ENCODE measurements at places on chromosomes 2 and 18.

- DNase-seq = no peak
Observed at GRCh38 chr2:191391171-191391570, 146.0 kb downstream of the MYO1B start.

DNA sequence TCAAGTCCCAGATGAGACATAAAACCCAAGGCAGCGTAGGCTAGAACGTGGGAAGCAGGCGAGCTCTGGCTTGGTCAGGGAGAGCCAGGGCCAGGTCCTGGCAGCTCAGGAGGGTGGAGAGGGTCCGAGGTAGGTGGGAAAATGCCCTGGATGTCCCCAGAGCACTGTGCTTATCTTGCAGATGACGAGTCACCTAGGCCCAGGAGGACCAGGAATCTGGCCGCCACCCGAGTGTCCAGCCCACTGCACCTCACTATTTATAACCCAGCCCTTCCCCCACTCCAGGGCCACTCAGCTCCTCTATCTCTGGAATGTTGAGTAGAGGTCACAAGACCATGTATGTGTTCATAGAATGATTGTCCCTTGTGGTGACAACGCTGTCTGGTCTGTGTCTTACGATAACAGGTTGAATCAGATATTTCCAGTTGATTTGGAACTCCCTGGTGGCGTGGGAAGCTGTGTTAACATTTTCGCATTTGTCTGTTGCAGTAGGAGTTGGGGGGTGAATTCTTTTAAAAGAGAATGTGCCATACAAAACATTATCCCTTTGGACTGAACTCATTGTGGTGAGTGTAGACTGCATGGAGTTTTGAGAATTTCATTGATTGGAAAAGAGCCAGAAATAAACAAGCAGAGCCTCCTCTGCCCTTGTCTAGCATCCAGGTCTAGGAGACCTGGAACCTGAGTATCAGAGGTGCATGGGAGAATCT lies 47.5 kb downstream of the EMILIN2 start:
- DNase-seq = no peak

- no peak for DNase-seq
Observed at GRCh38 chr2:204881655-204882054, 336.4 kb downstream of the PARD3B start.

GRCh38 chr2:175535631-175536030 lies 354.1 kb upstream of the ATP5MC3 start:
- DNase-seq = no peak

DNA sequence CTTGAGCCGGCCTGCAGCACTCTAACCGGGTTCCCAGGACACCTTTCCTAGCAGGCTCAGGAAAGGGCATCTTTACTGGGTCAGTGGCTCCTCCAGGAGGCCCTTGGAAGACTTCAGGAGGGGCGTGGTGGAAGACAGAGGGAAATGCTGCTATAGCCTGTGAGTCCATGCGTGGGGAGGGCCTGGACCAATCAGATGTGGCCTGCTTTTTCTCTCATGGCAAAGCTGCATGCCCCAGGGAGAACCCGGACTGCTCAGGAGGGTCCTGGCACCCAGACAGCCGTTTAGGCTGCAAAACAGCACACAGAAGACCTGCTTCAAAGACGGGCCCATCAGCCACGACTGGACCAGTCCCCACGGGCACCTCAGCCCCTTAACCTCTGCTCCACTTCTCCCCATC lies 84.4 kb downstream of the EIPR1 start:
- DNase-seq = no peak

GRCh38 chr2:119523952-119524694 lies at the start of gene SCTR:
Gene SCTR (minus strand): TSS chr2:119524483. CDS start chr2:119524226, 257 bp downstream.
- DNase-seq = no peak

DNA sequence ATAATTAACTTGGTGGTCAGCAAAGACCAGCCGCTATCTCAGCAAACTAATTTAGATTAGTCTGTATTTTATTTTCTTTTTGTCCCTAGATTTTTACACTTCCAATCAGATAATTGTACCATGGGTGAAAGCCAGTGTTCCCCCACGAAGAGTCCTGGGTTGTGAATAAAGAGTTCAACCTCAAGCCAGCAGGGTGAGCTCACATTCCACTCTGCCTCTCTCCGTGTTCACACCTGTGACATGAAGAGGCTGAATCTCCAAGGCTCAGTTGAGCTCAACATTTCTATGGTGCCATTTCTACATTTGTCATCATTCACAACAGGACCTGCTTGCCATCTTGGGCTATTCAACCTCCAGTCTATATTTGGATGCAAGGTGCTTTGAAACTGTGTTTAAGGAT lies 771.5 kb downstream of the GALR1 start:
- DNase-seq = no peak

- DNase-seq = no peak
Observed at GRCh38 chr2:2879781-2880180, 497.8 kb downstream of the EIPR1 start.

GRCh38 chr2:217121565-217121964 lies 261.7 kb upstream of the TNP1 start:
- no peak for DNase-seq

DNA sequence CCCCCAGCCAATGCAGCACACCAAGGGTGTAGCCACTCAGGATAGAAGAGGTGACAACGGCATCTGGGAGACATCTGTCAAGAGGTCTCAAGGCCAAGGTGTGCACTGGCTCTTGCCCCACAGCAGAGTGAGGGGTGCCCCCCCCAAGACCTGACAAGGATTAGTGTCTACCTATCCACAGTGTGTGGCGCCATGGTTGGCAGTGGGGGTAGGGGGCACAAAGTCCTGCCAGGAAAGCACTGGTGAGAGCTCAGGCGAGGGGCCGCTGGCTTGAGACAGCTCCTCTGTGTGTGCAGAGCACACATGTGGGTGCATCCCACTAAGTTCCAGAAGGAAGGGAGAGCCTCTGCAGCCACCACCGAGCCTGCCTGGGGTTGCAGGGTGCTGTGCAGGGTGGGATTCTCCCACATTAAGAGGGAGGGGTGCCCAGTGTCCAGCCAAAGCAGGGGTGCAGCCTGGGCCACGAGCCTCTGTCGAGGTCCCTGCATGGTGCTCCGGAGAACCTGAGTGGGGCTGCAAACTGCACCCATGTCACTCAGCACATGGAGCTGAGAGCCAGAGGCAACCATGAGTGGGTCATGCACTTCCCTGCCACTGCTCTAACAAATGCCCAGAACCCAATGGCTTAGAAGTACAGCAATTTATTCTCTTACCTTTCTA lies 311.2 kb upstream of the HDAC4 start:
- DNase-seq = no peak

DNA sequence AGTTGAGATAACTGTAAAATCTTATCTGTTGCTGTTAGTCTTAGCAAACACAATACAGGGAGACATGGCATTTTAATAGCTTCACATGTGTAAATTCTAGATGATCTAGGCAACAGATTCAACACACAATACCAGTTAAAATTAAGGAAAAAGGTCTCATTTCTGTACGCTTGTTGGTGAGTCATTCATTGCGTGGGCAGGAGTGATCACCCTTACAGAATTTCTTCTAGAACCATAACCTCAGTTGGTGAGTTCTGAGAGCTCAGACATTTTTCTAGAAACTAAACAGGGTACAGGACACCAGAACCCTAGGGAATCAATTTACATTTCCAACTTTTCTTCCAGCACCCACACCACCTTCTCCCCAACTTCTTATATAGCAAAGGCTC lies 81.9 kb downstream of the SLC8A1 start:
- no peak for DNase-seq

DNA sequence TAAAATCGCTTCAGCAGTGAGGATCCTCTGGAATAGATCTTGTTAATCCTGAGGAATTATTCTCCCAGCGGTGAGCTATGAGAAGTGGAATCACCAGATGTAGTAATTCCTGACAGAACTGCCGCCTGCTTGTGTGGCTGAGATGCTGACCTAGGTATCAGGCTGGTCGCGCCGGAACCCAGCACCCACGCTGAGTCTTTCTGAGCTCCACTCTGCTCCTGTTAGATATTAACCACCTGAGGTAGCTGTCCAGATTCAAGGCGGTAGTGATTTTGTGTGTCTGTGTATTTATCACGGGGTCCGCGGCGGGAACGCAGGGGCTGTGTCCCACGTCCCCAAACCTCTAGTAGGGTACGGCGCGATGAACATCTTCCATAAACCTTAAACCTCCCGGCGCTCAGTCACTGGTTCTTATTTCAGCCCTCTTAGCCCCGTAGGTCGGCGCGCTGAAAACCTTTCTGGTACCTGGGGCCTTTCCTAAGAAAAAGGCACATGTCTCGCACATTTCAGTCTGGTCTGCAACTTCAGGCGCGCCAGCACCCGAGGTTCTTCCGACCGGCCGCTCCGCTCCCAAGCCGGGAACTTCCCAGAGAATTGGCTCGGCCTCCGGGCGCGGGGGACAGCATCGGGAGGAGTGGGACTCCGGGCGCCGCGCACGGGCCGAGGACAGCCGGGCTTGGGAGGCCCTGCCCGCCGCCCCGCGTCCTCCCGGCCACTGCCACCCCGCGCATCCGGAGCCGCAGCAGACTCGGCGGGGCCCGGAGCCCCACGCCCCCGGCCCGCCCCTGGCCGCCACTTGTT lies 542 bp upstream of the CNNM3 start:
- no peak for DNase-seq

DNA sequence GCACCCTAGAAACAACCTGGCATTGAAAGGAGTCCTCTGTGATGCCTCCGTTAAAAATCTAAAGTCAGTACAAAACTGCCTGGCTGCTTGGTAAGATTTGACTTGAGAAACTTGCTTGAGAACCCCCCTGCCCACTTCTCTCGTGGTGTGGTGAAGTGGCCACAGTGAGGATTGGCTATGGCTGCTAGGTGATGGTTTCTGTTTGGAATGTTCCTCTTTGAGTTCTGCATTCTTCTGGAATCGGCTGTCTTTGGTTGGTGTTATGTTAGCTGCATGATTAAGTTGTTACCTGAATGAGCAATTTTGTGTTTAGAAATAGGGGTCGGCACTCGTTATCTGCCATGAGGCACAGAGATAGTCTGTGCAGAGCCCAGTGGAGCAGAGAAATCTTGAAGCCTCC lies 21.7 kb upstream of the SAG start:
- no peak for DNase-seq

DNA sequence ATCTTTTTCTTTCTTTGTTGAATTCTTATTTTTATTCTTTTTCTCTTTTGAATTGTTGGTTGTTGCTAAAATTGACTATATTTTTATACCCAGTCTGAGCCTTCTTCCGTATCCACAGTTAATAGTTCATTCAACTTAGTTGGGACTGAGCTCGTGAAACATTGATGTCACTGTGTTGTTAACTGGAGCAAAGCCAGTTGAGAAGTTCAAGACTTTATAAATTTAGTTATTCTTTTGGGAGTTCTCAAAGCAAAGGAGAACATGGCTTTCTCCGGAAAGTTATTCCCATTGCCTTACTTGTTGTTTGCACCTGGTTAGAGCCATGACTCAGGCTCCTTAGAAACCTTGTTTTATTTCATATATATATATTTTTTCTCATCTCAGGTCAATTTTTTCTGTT lies 8.8 kb downstream of the CTLA4 start:
- DNase-seq = no peak

DNA sequence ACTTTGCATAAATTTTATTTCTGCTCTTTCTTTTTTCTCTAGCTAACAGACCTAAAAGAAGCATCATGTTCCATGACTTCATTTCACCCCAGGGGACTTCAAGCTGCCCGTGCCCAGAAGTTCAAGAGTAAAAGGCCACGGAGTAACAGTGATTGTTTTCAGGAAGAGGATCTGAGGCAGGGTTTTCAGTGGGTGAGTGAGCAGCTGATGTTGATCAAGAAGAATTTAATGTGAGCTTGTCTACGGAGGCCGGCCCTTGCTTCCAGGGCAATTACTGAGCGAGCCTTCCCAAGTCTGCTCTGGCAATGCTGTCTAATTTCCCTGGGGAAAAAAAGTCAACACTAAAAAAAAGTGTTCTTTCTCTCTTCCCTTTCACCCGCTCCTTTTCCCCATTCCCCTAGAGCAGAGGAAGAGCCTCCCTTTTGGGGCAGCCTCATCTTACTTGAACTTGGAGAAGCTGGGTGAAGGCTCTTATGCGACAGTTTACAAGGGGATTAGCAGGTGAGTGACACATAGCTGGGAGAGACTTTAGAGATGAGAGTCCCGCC lies 1.2 kb downstream of the CDK15 start:
- no peak for DNase-seq

- no peak for DNase-seq
Observed at GRCh38 chr2:153808679-153809078, 63.0 kb upstream of the GALNT13 start.

DNA sequence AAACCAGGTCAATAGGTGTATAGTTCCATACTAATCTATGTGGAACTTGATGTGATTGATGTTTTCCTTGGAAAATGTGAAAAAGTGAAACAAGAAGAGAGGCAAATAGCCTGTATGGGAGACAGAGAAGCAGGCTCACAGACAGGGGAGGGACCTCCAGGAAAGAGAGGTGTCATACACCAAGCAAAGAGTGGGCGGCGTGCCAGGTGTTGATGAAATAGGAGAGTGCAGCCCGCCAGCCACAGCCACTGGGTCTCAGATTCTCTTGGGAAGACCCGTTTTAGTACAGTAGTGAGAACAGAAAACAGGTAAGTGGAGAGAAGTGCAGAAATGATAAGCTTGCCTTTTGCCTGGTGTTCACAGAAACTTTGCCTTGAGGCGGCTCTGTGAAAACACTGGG lies 301.9 kb downstream of the ZNF407 start:
- DNase-seq = no peak

DNA sequence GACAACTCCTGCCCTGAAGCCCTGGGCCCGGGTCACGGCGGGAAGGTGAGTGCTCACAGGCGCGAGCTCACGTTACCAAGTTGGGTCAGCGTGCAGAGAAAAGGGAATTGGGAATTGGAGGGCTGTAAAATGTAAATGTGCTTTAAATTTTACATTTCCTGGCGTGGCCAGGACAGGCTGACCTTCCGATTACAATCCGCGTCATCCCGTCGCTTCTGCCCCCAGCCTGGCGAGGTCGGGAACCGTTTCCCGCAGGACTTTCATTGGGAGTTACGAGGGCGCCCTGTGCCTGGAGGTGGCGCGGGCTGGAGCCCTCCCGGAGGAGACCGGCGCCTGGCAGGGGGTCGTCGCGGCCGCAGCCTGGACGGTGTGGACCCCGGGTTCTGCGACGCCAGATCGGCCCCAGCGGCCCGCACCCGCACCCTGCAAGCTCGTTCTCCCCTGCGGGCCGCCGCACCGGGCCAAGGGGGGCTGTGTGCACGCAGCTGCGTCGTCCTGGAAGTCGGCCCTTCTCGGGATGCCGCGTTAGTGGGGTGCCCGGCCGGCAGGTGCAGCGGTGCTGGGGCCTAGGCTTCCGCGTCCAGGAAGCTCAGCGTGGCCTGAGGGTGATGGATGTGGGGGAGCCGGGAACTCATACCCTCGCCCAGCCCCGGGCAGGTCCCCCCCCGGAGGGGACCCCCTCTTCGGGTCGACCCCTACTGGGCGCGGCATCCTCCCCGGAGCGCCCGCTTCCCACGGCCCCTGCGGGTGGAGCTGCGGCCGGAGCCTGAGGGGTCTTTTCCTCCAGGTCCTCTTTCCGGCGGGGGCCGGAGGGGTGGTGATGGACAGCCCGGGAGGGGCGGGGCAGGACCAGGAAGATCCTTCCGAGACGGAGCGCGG lies 63.9 kb downstream of the LRRFIP1 start:
- DNase-seq = no peak

GRCh38 chr2:128466776-128467175 lies 148.1 kb upstream of the HS6ST1 start:
- DNase-seq = no peak

DNA sequence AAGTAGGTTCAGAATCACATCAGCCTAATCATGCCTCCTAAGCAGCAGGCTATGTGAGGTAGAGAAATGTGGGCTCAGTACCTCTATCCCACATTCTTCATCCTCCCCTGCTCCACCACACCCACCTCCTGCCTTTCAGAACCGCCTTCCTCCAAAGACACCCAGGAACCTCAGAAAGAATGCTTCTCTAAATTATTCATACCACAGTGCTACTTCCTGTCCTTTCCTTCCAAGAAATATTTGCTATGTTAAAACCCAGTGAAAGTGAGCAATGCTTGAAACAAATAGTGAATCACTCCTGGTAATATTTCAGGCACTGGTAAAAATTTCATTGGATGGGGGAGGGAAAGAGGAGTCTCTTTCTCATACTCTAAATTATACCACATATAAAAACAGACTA lies 24.0 kb upstream of the CREB1 start:
- DNase-seq = no peak

Data from iPS DF 19.7 (cell line).